Inflammatory macrophage (primary cell): ENCODE measurements at places on chromosomes 6 and 20.
A peak's percentile ranks its signal among the peaks of the same experiment; 100 is the strongest.

DNA sequence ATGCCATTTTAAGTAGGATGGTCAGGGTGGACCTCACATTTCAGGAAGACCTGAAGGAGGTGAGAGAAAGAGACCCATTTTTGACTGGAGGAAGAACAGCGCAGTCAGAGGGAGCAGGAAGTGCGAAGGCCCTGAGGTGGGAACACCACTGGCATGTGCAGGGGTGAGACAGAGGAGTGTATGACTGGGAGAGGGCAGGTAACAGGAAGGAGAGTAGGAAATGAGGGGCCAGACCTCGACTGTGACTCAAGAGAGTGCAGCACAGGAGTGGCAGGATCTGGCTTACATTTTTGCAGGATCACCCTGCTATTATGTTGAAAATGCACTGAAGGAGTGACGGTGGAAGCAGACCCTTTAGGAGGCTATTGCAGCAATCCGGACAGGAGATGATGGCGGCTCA, 117.7 kb upstream of the CDYL start:
- no peak for DNase-seq

GRCh38 chr6:144065213-144065660, 30.1 kb downstream of the SF3B5 start:
- no peak for DNase-seq

GRCh38 chr20:33209789-33210188, 7.4 kb upstream of the BPIFA3 start:
- DNase-seq = peak; percentile 18

- no peak for DNase-seq
Observed at GRCh38 chr6:41222513-41222912, 5.6 kb upstream of the TREML4 start.

- DNase-seq = no peak
Observed at GRCh38 chr6:138844192-138844591, 48.3 kb downstream of the ECT2L start.

DNA sequence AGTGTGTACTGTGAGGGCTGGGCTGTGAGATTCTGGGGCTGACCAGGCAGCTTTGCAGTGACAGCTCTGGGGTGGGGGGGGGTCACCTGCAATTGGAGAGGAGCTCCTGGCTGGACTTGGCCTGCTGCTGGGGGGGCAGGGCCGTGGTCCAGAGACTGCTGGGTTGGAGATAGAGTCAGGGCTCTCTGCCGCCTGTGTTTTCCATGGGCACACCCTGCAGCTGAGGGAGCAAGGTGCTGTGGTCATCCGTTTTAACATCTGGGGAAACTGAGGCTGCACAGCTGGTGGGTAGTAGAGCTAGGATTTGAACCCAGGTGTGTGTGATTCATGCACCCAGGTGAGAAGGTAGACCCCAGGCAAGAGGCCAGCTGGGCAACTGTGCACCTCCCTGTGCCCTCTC, 7.3 kb downstream of the DLGAP4 start:
- DNase-seq = no peak

GRCh38 chr6:130018744-130019325, 454 bp downstream of the L3MBTL3 start:
- peak; percentile 7 for DNase-seq

DNA sequence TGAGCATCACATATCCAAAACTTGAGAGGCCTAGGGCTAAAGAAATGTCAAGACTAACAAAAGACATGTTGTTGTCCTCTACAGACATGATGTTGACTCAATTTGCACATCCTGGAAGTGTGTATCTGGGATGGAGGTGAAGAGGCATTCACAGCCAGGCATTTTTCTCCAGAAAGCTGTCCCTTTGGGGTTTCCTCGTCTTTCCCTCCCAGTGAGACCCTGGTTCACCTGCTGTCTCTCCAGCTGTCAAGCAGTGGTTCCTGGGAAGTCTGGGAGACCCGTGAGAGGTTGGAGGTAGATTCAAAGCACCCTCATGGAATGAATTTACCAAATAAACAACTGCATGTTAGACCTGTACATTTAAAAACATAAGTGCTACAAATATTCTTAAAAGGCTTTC, 32.1 kb downstream of the BACH2 start:
- DNase-seq = no peak

DNA sequence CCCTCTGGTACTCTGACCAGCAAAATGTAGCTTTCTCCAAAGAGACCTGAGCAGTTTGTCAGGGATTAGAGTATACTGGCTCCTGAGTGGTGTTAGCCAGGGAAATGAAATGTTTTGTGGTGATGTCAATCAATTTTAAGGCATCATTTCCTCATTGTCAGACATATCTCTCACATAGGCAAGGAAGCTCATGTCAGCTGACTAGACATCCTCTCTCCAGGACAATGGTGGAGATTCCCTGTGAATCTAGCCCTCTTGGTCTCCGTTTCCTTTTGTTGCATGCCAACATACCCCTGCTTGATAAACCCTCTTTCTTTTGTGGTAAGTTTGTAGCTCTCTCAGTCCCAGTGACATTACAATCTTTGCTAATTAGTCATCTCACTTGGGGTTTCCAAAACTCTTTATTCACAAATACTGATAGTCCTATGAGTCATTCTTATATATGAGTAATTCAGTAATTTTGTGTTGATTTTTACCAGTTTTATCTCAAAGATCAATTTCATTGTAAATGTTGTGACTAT, 135.6 kb upstream of the PTPRK start:
- DNase-seq = no peak

DNA sequence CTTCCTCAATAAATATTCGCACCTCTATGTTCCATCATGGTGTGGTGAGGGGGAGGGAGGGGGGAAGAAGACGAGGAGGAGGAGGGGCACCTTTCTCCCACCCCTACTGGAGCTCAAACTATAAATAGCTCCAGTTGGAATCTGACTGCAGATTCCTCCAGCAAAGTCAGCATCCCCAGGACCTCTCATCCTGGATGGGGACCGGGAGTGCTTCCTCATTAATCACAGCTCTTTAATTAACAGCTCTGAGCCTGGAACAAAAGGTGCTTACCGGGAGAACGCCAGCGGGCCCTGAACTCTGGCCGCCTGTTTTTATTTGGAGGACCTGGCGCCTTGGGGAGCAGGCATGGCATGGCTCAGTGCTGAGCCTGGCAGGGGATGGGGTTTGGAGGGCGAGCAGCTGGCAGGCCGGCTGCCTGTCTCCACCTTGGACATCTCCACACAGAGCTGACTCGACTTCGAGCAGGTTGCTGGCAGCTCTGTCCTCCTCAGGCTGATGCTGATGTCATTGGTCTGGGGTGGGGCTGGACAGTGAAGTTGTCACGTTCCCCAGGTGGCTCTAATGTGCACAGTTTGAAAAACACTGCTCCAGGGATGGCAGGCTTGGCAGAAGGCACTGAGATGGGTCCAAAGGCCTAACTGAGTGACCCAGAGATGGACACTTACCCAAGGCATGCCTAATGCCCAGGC, 180.4 kb downstream of the DHX35 start:
- DNase-seq = no peak

- DNase-seq = no peak
Observed at GRCh38 chr6:158767709-158768108, 51.5 kb downstream of the EZR start.

DNA sequence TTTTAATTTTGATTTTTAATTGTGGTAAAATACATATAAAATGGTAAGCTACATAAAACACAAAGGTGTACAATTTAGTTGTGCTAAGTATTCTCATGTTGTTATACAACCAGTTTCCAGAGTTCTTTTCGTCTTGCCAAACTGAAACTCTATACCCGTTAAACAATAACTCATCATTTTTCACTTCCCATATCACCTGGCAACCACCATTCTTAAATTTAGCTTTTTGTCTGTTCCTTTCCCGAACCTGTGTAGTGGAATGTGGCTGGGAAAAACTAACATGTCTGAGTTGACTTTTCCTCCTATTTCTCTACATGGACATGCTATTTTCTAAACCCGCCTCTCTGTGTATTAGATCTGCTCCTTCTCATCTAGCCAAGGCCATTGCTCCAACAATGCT, 27.6 kb downstream of the RPRD1B start:
- DNase-seq = no peak

GRCh38 chr6:98547634-98548033, 286.7 kb upstream of the POU3F2 start:
- no peak for DNase-seq

DNA sequence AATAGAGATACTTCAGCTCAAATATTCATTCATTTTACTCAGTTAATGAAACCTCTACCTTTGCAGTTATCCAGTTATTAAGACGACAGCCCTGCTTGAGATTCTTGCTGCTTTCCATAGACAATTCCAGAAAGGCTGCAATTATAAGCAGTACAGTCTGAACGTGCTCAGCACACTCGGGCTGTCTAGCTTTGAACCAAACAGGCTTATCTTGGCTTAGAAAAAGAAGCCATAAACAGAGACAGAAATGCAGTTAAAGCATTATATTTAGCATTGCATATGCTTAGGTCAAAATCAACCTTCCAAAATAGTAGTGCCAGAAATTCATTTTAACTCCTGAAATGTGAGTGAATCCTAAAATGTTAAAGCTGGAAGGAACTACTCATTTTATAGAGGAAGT, 204.1 kb upstream of the KCNQ5 start:
- DNase-seq = no peak

DNA sequence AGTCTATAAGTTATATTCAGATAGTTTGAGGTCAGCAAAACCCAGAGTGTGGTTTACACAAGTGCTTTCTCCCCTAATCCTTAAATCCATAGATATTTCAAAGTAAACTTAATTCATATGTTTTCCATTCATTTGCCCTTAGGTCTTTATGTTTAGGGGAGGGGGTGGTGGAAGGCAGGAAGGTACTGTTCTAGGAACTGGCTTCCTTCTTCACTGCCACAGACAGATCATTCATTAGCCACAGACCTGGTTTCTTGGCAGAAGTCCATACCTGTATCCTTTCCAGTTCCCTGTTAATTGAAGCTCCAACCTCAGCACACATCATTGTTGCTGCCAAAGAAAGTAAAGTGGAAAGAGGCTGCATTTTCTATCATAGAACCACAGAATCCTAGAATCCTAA, 123.0 kb downstream of the AIG1 start:
- DNase-seq = no peak

GRCh38 chr20:31485450-31486339, 10.6 kb downstream of the REM1 start:
- DNase-seq = no peak

DNA sequence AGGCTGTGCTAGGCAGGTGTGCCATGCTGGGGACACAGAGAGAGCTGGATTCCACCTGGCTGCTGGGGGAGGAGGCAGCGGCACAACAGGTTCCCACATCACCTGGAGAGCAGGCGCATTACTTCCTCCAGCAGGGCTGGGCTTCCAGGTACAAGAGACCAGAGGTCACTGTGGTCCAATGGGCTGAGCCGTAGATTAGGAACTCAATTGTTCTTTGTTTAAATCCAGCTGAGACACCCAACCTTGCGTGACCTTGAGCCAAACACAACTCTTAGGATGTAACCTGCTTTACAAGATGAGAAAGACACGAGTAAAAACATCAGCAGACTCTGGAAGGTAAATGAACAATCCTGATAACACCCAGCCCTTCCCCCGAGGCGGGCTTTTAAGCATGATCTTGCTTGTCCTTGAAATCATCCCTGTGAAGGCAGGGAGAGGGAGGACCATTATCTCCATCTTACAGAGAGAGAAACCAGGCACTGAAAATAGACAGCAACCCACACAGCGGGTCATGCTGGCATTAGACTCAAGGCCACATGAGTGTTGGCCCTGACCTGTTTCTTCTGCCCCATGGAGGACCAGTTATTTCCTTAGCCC, 216.5 kb upstream of the RREB1 start:
- no peak for DNase-seq

- DNase-seq = no peak
Observed at GRCh38 chr6:158769234-158769770, 49.9 kb downstream of the EZR start.

DNA sequence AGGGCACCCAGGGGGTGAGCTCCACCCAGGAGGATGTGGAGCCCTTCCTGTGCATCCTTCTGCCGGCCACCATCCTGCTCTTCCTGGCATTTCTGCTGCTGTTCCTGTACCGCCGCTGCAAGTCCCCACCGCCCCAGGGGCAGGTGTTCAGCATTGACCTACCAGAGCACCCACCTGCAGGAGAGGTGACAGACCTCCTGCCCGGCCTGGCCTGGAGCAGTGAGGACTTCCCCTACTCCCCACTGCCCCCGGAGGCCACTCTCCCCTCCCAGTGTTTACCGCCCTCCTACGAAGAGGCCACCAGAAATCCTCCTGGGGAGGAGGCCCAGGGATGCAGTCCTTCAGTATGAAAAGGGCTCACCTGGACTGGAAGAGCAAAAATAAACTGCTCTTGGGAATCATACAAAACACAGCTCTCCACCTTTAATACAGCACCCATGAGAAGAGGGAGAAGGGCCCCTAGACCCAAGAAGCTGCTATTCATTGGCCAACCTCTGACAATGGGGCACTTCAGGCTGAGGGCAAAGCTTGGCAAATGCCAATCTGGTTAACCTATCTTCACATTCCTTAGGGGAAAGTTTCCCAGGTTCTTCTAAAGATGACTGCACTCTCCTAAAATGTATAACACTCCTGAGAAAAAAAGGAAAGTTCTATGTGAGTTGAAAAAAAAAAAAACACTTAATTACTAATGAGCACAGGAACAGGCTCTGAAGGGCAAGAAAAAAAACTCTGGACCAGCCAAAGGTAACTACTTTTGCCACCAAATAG, 5.0 kb downstream of the SMIM28 start:
- no peak for DNase-seq

DNA sequence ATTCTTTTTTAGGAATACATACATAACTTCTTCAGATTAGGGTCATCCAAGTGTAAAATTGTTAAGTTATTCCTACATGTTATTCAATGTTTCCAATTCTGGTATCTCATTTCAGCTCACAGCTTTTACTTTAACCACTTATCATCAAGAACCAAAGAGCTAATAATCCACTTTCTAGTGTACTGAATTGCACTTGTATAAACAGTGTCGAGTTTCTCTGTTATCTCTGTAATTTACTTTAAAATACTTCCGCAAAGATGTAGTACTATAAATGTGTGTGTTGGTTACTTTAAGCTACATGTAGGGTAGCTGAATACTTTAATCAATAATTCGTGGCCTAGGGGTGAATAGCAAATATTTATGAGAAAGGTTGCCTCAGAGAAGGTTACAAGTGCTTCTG, 8.8 kb upstream of the GJA1 start:
- DNase-seq = no peak

DNA sequence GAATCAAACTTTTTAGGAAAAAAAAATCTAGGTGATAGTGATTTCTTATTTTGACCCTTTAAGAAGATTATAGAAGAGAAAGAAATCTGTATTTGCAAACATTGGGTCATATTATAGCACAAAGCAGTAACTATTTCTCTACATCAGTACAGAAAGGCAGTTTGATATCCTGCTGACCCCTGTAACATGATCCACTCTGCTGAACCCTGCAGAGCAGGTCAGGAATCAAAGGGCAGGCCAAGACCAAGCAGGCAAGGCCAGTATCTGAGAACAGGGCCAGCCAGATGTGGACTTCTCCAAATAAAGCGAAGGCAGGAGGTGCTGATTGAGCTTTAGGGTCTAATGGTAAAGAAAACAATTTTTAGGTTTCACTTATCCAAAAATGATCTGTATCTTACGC, 239.4 kb downstream of the PTPRK start:
- no peak for DNase-seq

GRCh38 chr20:39328347-39328746, 366.2 kb downstream of the DHX35 start:
- no peak for DNase-seq

GRCh38 chr20:63432577-63433325, 39.7 kb downstream of the KCNQ2 start:
- DNase-seq = no peak

- no peak for DNase-seq
Observed at GRCh38 chr6:11021003-11021402, 23.1 kb downstream of the ELOVL2 start.
